ENCODE measurements at places on chromosomes 6 and 20.

DNA sequence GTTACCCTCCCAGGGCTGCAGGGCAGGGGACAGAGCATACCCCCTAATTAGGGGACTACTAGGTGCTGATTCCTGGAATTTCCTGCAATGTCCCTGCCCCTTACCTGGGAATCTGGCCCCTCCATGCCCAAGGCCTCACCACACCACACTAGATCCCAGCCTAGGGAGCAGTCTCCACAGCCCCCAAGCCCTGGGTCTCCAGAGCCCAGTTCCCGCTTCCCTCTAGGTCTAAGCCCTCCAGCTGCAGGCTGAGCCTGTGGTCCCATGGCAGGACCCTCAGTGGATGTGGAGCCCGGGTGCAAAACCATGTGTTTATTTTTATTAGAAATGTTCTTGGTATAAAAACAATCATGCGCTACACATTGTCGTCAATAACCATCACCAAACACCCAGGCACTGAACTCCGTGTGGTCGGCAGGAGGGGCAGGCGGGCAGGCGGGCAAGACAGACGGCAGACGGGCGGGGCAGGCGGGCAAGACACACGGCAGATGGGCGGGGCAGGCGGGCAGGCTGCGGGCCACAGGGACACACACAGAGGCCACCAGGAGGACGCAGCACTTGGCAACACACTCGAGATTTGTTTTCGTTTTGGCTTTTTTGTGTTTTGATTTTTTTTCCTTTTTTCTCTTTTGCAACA lies 124.2 kb downstream of the GRM4 start:
- no peak for DNase-seq

- DNase-seq, result no peak
These were observed 182.5 kb upstream of the JARID2 start for GRCh38 chr6:15063253-15063853.

- no peak for DNase-seq
These were observed 26.9 kb upstream of the STXBP5 start for GRCh38 chr6:147177286-147177685.

GRCh38 chr6:2733736-2734480 lies 16.8 kb downstream of the MYLK4 start:
- DNase-seq, result no peak

DNA sequence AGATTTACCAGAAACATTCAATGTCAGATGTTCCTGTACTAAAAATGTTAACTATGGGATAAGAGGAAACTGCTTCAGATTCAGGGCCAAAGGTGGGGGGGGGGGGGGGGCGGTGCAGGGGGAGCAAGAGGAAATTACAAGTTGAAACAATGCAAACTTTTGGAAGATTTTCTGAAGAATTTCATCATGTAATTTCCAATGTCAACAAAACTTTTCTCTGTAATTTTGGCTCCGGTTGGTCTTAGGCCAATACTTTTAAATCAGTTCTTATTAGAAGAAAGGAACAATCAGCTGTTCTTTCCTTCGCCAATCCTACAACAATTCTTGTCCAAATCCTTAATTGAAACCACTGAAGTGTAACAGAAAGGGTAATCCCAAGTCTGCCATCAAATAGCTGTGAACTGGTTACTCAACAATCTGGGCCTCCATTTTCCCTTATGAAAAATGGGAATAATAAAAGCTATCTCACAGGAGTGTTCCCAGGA lies 13.1 kb downstream of the UQCC1 start:
- no peak for DNase-seq

DNA sequence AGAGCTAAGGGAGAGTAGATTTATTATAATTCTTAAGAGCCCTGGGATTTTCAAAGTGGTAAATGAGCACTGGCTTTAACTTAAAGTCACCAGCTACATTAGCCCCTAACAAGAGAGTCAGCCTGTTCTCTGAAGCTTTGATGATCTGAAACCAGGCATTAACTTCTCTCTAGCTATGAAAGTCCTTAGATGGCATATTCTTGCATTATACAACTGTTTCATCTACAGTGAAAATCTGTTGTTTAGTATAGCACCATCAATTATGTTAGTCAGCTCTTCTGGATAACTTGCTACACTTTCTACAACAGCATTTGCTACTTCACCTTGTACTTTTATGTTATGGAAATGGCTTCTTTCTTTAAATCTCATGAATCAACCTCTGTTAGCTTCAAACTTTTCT lies 1046.7 kb downstream of the HACE1 start:
- DNase-seq, result no peak

DNA sequence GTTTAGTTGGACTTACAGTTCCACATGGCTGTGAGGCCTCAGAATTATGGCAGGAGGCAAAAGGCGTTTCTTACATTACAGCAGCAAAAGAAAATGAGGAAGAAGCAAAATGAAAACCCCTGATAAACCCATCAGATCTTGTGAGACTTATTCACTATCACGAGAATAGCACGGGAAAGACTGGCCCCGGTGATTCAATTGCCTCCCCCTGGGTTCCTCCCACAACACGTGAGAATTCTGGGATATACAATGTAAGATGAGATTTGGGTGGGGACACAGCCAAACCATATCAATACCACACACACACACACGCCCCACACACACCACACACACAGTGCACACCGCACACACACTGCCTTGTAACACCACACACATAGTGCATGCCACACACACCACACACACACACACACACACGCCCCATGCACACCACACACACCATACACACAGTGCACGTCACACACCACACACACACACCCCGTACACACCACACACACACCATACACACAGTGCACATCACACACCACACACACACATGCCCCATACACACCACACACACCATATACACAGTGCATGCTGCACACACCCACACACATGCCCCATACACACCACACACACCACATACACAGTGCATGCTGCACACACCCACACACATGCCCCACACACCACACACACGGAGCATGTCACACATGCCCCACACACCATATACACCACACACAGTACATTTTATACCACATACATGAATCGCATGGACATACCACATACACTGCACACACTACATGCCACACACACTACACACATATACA lies 310.5 kb downstream of the TAF4 start:
- no peak for DNase-seq

Data from DMS79 treated with DMSO at 0.1 percent for 48 hours (cell line).